Activated CD4-positive, alpha-beta T cell treated with anti-CD3 and anti-CD28 coated beads, Interleukin-2, amount 50 U/mL, for 48 hours (primary cell): ENCODE measurements at places on chromosomes 16 and 17.

DNA sequence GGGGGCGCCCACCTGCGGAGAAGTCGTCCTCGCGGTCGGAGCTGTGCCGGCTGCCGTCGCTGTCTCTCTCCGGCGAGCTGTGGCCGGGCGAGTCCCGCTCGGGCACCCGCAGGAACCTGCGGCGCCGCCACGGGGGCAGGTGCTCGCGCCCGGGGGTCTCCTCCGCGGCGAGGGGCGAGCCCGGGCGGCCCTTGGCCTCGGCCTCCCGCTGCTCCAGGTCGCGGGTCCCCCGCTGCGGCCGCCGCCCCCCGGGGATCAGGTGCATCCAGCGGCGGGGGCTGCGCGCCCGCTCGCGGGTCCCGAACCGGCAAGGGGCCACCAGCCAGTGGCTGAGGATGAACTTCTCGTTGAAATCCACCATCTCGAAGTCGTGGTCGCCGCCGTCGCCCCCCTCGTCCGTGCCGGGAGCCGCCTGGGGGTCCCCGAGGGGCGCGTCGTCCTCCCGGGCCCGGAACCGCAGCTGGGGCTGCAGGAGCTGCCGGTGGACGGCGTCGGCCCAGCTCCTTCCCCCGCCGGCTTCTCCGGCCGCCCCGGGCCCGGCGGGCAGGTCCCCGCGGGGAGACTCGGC, 41.4 kb upstream of the BHLHA9 start:
- no peak for DNase-seq

GRCh38 chr16:82655720-82656490, 29.1 kb downstream of the CDH13 start:
- DNase-seq: no peak

DNA sequence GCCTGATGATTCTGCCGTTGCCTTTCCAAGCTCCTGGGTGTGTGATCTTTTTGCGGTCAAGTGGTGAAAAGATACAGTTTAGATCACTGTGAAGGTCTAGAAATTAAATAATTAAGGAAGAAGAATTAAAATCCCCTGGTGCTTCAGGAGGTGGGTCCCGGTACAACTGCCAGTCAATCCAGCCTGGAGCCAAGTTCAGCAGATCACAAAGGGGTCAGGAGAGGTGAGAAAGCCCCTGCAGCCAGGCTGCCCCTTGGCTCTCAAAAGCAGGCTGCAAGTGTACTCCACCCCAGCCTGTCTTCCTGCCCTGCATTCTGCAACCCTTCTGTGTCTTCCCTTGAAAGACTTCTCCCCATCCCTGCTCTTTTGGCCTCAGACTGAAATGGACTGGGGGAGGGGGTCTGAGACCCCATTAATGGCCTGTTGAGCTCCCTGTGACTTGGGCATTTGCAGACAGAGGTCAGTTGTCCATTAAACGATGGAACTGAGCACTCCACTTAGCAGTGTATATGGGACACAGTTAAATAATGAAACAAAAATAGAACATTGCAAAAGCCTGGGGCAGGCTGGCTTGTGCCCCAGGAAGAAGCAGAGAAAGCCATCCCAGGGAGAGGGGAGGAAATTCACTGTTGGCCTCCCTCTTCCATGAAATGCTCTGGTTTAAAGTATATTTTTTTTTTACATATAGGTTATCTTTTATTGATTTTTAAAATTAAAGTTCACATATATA, 15.1 kb downstream of the CACNG5 start:
- DNase-seq: no peak

DNA sequence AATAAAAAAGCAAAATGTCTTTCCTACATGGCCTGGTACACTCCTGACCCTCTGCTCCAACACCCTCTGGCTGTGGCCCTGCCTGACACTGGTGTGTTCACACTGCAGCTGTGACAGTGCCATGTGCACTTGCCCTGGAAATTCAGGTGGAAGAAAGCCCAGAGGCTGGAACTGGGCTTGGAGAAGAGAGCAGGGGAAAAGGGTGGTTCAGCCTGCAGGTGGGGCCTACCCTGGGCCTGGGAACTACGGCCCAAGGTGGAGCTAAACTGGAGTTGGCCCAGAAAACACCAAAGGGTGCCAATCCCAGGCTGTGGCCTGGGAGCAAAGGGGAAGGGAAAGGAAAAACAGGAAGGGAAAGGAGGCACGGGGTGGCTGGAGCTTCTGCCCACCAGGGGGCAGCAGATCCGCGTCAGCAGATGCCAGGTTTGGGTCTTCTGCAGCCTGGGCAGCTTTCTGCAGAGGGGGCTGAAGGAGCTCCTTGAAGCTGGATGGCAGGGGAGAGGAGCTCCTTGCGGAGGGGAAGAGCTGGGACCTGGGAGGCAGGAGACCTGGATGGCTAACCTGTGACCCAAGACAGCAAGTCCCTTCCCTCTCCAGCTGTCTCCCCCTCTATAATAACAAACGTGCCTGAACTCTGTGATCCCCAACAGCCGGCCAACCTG, 15.4 kb upstream of the CTCF start:
- DNase-seq: peak; percentile 76

- no peak for DNase-seq
Measured at GRCh38 chr17:3978421-3979289, 14.4 kb upstream of the ATP2A3 start.

DNA sequence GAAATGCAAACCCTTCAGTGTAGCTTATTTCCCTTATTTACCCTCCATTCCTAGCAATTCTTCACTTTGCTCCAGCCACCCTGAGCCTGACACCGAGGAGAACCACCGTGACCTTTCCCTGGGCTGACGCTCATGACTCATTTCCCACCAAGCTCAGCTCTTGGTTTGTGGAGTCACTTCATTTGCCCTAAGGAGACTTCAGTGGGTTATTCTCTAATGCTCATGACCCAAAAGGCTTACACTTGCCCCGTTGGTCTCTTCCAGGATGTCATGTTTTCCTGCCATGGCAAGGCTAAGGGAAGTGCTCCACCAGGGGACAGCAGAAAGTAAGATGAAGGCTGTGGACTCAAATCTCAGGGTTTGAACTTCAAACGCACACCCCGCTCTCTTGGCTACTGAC, 161.0 kb downstream of the CBLN1 start:
- DNase-seq: no peak

GRCh38 chr17:2289878-2290478, 13.6 kb downstream of the SMG6 start:
- DNase-seq: no peak

GRCh38 chr16:69112285-69113129, 7.1 kb downstream of the HAS3 start:
- DNase-seq: peak; percentile 73

DNA sequence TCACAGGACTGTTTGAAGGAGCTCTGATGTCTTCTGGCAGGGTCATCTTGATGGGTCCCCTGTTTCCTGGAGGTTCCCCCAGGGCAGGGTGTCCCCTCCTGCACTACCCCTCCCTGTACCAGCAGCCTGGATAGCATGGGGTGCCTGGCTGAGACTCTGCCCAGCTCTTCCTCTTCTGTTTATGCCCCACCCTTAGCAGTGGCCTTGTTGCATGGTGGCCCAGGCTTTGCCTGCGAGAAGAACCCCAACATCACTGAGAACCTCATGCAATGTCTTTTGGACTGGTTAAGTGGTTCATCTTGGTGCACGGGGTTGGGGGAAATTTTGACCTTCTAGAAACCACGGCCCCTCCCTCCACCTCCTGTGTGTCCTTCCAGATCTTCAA, 121.8 kb downstream of the IRX3 start:
- DNase-seq: no peak

GRCh38 chr17:53740312-53740711, 82.4 kb upstream of the KIF2B start:
- no peak for DNase-seq

- no peak for DNase-seq
Measured at GRCh38 chr17:68961214-68961882, 6.2 kb upstream of the ABCA8 start.

GRCh38 chr17:80284631-80285030, 24.0 kb downstream of the RNF213 start:
- no peak for DNase-seq

DNA sequence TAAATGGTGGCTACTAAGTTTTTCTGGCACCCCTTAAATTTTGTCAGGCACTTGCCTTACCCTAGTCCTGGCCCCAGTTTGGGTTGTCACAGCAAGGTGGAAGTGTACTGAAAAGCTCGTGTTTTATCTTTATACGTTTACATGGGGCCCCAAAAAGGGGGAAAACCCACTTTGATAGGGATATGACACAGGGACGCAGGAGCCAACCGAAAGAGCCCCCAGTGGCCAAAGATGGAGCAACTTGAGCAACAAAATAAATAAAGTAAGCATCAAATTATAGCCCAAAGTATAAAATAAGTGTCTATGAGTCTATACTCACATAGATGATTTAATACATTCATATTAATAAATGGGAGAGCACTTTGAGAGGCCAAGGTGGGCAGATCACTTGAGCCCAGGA, 5.0 kb upstream of the CETP start:
- DNase-seq: no peak

GRCh38 chr16:78681743-78682142, 582.3 kb downstream of the WWOX start:
- DNase-seq: no peak

DNA sequence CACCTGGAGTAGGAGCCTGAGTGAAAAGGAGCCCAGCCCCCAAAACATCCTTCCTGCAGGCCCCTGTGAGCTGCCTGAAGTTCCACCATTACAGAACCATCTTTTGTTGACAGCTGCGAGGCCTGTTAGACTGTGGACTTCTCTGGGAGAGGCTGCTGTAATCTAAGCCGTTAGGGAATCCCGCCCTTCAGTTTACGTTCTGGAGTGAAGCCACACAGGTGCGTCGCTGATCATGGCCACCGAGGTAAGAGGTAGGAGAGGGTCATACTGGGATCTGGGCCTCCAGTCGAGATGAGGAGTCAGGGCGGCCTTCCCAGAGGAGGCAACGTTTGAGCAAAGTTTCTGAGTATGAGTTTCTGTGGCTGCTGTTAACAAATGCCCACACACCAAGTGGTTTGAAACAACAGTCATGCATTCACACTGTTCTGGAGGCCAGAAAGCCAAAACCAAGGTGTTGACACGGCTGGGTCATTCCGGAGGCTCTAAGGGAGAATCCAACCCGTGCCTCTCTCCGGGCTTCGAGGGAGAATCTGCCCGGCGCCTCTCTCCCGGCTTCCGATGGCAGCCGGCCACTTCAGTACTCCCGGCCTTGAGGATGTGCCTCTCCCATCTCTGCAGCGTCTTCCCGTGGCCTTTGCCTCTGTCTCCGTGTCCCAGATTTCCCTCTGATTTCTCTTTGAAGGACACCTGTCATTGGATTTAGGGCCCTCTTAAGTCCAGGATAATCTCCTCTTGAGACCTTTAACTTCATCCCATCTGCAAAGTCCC, 26.6 kb upstream of the ATP2C2 start:
- DNase-seq: no peak

- no peak for DNase-seq
Measured at GRCh38 chr16:12728469-12728868, 75.2 kb downstream of the CPPED1 start.
